ENCODE measurements at places on chromosomes 12 and 14. TPM values are rescaled to one million over a fixed set of nuclear protein-coding genes. Genes with fewer than 3 reads are reported as not detected.

The FOXN4 gene
- total RNA-seq: not detected

The ADAMTS20 gene
- not detected for total RNA-seq

The PTHLH gene
- total RNA-seq: 1.9 TPM

The TBX3 gene
- 17.1 TPM for total RNA-seq

The STXBP6 gene
- total RNA-seq: 13.9 TPM

The EML5 gene
- 0.24 TPM for total RNA-seq

The PDE3A gene
- 132 TPM for total RNA-seq

The PPP4R4 gene
- total RNA-seq: 0.30 TPM

The RND1 gene
- total RNA-seq: 0.62 TPM

The SERPINA10 gene
- not detected for total RNA-seq

The KLRC2 gene
- total RNA-seq: not detected

The LRRC10 gene
- 30.3 TPM for total RNA-seq

The TTC6 gene
- 0.13 TPM for total RNA-seq
